Pulmonary artery endothelial cell (primary cell): ENCODE measurements at places on chromosomes 3 and 15. TPM values are rescaled to one million over a fixed set of nuclear protein-coding genes. Genes with fewer than 3 reads are reported as not detected.

DNAH12 gene
- 0.04 and 0.07 TPM in 2 replicates for total RNA-seq

PTX3 gene
- total RNA-seq = 1,084 and 1,117 TPM in 2 replicates

SKOR1 gene
- total RNA-seq = 0.07 TPM in 2 replicates

XYLB gene
- total RNA-seq = 3.7 and 3.9 TPM in 2 replicates

XIRP1 gene
- not detected in 2 replicates for total RNA-seq

AP2M1 gene
- 413 and 506 TPM in 2 replicates for total RNA-seq

EPHA3 gene
- not detected in 2 replicates for total RNA-seq

P2RY1 gene
- total RNA-seq = 2.4 and 3.5 TPM in 2 replicates

GRAMD1C gene
- total RNA-seq = 19.0 and 20.2 TPM in 2 replicates

GNAT1 gene
- under 0.01 TPM in 1 of 2 replicates, not detected in the other for total RNA-seq

PPP1R14D gene
- total RNA-seq = not detected in 2 replicates
